Right atrium auricular region (tissue), 2 donors: ENCODE measurements at places on chromosomes 6 and 20. TPM values are rescaled to one million over a fixed set of nuclear protein-coding genes. Genes with fewer than 3 reads are reported as not detected.

DNA sequence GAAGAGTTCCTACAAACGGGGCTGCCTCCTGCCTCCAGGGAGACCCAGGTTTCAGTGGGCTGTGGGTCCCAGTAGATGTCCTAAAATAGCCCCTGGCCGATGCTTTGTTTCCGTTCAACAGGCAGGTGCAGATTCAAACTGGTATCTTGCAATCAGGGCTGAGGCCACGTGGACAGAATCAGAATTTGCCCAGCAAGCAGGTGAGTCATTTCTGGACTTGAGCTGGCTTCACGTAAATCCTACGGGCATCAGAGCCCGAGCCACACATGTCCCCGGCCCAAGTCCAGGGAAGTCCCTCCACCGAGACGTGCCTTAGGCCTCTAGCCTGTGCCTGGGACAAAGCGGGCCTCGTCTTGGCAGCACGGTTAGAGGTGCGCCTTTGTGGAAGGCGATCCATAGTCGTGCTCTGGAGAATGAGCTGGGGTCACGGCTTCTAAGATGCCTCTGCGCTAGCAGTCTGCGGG is 101.6 kb upstream of the FRMD1 start:
- H3K27me3 ChIP-seq, result no peaks in the 10 kb centered on the region
- DNase-seq, result no peak
- no peak overlapping the region for H3K4me3 ChIP-seq
- no peaks in the 10 kb centered on the region for H3K36me3 ChIP-seq
- H3K27ac ChIP-seq, result no peak overlapping the region

- no peaks in the 10 kb centered on the region for H3K36me3 ChIP-seq
- no peaks in the 10 kb centered on the region for H3K27me3 ChIP-seq
- H3K4me1 ChIP-seq, result no peaks in the 10 kb centered on the region
- no peak overlapping the region for H3K4me3 ChIP-seq
- no peak for DNase-seq
These were observed 35.3 kb upstream of the KIFC1 start for GRCh38 chr6:33356295-33356694.

- no peak overlapping the region for H3K27ac ChIP-seq
- no peaks in the 10 kb centered on the region for H3K4me1 ChIP-seq
- DNase-seq, result no peak
- no peak overlapping the region for H3K4me3 ChIP-seq
- no peaks in the 10 kb centered on the region for H3K27me3 ChIP-seq
These were observed 42.9 kb downstream of the RIOK1 start for GRCh38 chr6:7432391-7433120.

- peaks cover 20% of the 10 kb centered on the region for H3K4me1 ChIP-seq
- no peak overlapping the region for H3K27ac ChIP-seq
- H3K36me3 ChIP-seq, result peaks cover 60% of the 10 kb centered on the region
These were observed 3.9 kb downstream of the ROMO1 start for GRCh38 chr20:35702824-35703695.

- H3K27me3 ChIP-seq, result no peaks in the 10 kb centered on the region
- H3K4me1 ChIP-seq, result no peaks in the 10 kb centered on the region
- no peaks in the 10 kb centered on the region for H3K36me3 ChIP-seq
- H3K27ac ChIP-seq, result no peak overlapping the region
- no peak for DNase-seq
These were observed 988.2 kb upstream of the MAP3K7 start for GRCh38 chr6:91575032-91575431.

- H3K36me3 ChIP-seq, result no peaks in the 10 kb centered on the region
- no peak for DNase-seq
- no peak overlapping the region for H3K27ac ChIP-seq
These were observed 81.4 kb downstream of the JARID2 start for GRCh38 chr6:15327271-15327670.

DNA sequence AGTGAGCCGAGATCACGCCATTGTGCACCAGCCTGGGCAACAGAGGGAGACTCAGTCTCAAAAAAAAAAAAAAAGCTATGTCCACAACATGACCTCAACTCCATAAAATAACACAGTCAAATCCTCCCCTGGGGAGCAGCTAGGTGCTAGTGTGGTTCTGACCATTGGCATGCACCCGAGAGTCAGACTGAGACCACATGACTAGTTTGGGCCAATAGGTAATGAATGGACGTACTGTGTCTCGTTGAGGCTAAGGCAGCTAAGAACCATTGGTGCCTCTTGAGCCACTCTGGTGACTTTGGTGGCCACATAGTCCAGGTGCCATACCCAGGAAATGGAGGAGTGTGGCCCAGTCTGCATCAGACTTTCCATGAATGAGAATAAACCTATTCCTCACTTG is 40.3 kb downstream of the ATP9A start:
- H3K36me3 ChIP-seq, result no peaks in the 10 kb centered on the region
- no peaks in the 10 kb centered on the region for H3K27me3 ChIP-seq
- DNase-seq, result no peak
- peaks cover 15% of the 10 kb centered on the region for H3K4me1 ChIP-seq
- H3K27ac ChIP-seq, result no peak overlapping the region

GRCh38 chr6:3328796-3329195 is 70.0 kb downstream of the PSMG4 start:
- H3K27ac ChIP-seq, result no peak overlapping the region
- no peaks in the 10 kb centered on the region for H3K27me3 ChIP-seq
- peaks cover 16% of the 10 kb centered on the region for H3K4me1 ChIP-seq
- no peak overlapping the region for H3K4me3 ChIP-seq
- no peaks in the 10 kb centered on the region for H3K36me3 ChIP-seq
- DNase-seq, result no peak

DNA sequence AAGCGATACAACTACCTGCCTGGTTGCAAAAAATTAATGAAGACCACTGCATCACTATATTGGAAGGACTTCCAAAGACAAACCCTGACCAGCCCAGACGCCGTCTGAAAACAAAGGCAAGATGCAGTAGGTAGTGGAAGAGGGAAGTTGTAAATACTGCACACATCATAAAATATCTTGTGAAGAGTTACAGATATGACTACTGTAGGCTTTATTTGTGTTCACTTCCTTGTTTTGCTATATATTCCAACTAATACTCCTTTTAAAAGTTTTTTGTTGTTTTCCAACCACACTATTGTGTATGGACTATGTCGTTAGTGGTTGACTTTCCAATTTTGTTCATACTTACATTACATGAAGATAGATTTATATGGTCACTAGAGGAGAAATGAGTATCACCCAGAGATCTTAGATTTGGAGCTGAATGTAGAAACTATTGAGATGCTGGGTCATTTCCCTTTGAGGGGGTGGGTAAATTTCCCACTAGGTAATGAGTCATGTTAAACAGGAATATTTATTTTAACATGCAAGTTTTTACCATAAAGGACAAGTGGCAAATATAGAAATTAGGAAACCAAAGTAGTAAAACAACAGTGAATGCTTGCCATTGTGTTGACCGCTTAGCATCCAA is 16.6 kb upstream of the TXLNB start:
- DNase-seq, result no peak
- no peaks in the 10 kb centered on the region for H3K27me3 ChIP-seq
- no peaks in the 10 kb centered on the region for H3K4me1 ChIP-seq
- H3K36me3 ChIP-seq, result no peaks in the 10 kb centered on the region
- H3K4me3 ChIP-seq, result no peak overlapping the region

DNA sequence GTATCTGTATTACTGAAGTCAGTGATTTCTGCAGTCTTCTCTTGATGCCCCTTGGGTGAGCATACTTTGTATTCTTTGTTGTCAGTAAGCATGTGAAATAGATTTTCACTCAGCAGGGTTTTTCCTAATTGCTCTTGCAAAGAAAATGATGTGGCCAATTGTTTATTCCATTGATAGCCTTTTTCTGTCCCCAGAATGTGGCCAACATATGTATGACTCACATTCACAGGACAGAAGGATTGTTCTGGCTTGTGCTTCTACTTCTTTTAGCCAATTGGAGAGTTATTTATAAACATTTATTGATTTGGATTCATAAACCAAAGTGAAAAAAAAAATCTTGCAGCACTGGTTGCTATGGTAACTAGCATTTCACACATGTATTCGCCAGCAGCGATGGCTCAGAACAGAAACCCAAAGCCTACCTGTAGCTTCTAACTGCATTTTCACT is 54.4 kb upstream of the RBM24 start:
- no peaks in the 10 kb centered on the region for H3K36me3 ChIP-seq
- H3K27ac ChIP-seq, result peak overlapping the region; percentile 81
- no peaks in the 10 kb centered on the region for H3K27me3 ChIP-seq
- H3K4me1 ChIP-seq, result peaks cover 25% of the 10 kb centered on the region
- H3K4me3 ChIP-seq, result no peak overlapping the region

DNA sequence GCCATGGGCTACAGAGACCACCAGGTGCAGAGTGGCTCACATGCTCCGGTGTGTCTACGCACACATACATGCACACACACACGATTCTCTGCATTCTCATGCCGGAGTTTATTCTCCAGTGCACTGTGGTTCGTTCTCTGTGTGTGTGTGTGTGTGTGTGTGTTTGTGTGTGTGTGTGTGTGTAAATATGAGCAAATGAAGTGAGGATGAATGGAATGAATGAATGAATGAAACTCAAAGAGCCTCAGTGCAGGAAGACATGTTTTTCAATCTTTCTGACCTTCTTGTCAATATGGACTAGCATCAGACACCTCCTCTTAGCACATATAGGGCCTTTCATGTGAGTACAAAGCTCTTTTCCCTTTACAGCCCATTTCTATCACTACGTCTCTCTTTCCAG is 1.6 kb downstream of the TMEM74B start:
- H3K4me1 ChIP-seq, result no peaks in the 10 kb centered on the region
- no peaks in the 10 kb centered on the region for H3K36me3 ChIP-seq

- peak overlapping the region; percentile 88 for H3K27ac ChIP-seq
- H3K4me1 ChIP-seq, result peaks cover 34% of the 10 kb centered on the region
- no peak for DNase-seq
- no peaks in the 10 kb centered on the region for H3K27me3 ChIP-seq
These were observed 1.8 kb downstream of the RPL10A start for GRCh38 chr6:35469751-35470662.

- no peaks in the 10 kb centered on the region for H3K4me1 ChIP-seq
- H3K4me3 ChIP-seq, result no peak overlapping the region
- H3K27me3 ChIP-seq, result no peaks in the 10 kb centered on the region
- DNase-seq, result no peak
- H3K27ac ChIP-seq, result no peak overlapping the region
These were observed 30.1 kb upstream of the CCR6 start for GRCh38 chr6:167092672-167093339.

DNA sequence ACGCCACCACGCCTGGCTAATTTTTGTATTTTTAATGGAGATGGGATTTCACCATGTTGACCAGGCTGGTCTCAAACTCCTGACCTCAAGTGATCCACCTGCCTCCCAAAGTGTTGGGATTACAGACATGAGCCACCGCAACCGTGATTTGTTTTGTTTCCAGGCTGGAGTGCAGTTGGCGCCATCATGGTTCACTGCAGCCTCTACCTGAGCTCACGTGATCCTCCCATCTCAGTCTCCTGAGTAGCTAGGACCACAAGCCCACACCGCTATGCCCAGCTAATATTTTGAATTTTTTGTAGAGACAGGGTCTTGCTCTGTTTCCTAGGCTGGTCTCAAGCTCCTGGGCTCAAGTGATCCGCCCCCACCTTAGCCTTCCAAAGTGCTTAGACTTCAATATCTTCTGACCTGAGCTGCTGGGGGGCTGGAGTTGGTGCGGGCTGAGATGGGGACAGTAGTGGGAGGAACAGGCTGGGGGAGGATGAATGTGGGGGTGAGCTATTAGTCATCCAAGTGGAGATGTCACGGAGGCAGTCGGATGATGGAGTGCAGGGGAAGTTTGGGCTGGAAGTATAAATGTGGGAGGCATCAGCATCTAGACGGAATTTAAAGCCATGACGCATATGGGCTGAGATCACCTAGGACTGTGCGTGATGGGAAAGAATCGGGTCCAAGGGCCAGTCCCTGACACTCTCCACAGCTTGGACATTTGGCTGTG is 23.1 kb upstream of the ZMYND8 start:
- H3K27ac ChIP-seq, result no peak overlapping the region
- DNase-seq, result no peak
- H3K4me3 ChIP-seq, result no peak overlapping the region
- H3K4me1 ChIP-seq, result no peaks in the 10 kb centered on the region
- no peaks in the 10 kb centered on the region for H3K27me3 ChIP-seq

DNA sequence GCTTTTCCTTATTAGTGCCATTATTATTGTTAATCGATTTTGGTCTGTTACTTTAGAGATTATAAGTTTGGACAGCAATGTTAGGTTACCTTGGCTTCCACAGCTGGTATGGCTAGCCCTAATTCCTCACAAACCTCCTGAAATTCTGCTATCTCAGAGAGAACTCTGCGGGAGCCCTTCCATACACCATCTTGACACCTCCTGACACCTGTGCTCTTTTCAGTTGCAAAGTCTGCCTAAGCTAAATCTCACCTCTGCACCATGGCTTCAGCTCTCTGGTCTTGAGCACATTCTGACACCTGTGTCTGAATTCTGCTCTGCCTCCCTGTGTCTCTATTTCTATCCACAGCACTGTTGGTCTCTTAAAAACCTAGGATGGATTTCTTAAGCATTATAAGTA is 106.5 kb downstream of the DCDC2 start:
- no peak overlapping the region for H3K27ac ChIP-seq
- no peaks in the 10 kb centered on the region for H3K36me3 ChIP-seq
- no peaks in the 10 kb centered on the region for H3K27me3 ChIP-seq

- no peaks in the 10 kb centered on the region for H3K36me3 ChIP-seq
- peaks cover 19% of the 10 kb centered on the region for H3K4me1 ChIP-seq
- H3K27ac ChIP-seq, result no peak overlapping the region
- no peaks in the 10 kb centered on the region for H3K27me3 ChIP-seq
These were observed 133.9 kb downstream of the ZDHHC14 start for GRCh38 chr6:157514659-157515496.

GRCh38 chr6:81822568-81822967 is 70.1 kb upstream of the TENT5A start:
- H3K27ac ChIP-seq, result no peak overlapping the region
- no peaks in the 10 kb centered on the region for H3K36me3 ChIP-seq
- no peak overlapping the region for H3K4me3 ChIP-seq
- no peak for DNase-seq
- peaks cover 3% of the 10 kb centered on the region for H3K4me1 ChIP-seq
- H3K27me3 ChIP-seq, result no peaks in the 10 kb centered on the region

DNA sequence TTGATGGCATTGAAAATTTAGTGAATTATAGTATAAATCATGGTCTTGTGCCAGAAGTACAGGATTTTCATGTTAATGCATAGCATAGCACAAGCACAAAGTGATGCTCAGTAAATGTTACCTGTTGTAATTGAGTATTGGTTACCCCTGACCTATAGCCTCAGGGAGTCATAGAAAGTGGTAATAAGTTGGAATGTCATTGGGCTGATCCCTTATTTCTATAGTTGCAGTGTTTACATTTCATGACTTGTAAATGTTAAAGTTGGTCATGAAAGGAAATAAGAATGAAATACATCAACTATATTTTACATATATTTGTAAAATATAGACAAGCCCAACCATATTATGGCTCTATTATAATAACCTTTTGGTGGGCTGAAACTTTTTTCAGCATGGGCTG is 7.0 kb downstream of the RWDD1 start:
- peaks cover 20% of the 10 kb centered on the region for H3K4me1 ChIP-seq
- peaks cover 19% of the 10 kb centered on the region for H3K36me3 ChIP-seq
- H3K27ac ChIP-seq, result no peak overlapping the region
- no peak for DNase-seq

- no peaks in the 10 kb centered on the region for H3K4me1 ChIP-seq
- no peaks in the 10 kb centered on the region for H3K36me3 ChIP-seq
- no peak overlapping the region for H3K27ac ChIP-seq
- no peak overlapping the region for H3K4me3 ChIP-seq
- peak; percentile 28 for DNase-seq
- H3K27me3 ChIP-seq, result no peaks in the 10 kb centered on the region
These were observed 9.6 kb downstream of the VSX1 start for GRCh38 chr20:25072226-25072811.

ANKRD66 gene
- not detected for total RNA-seq

HLA-DPA1 gene
- 60.5 TPM for total RNA-seq

VSX1 gene
- not detected for total RNA-seq

MYCT1 gene
- 8.1 TPM for total RNA-seq

BANF2 gene
- not detected for total RNA-seq

ABHD16B gene
- total RNA-seq, result not detected

SYNDIG1 gene
- total RNA-seq, result 21.7 TPM

MCCD1 gene
- not detected for total RNA-seq

SEL1L2 gene
- total RNA-seq, result not detected

RSPH4A gene
- not detected for total RNA-seq

CRISP3 gene
- total RNA-seq, result not detected
